ENCODE measurements at places on chromosomes 2 and 18. TPM values are rescaled to one million over a fixed set of nuclear protein-coding genes. Genes with fewer than 3 reads are reported as not detected.

Gene CDK5R2
- not detected for polyA plus RNA-seq

Gene SLC9A4
- not detected for polyA plus RNA-seq

Gene ANKAR
- polyA plus RNA-seq = 5.1 TPM

Gene REG1B
- polyA plus RNA-seq = not detected

Gene WDSUB1
- polyA plus RNA-seq = 10.2 TPM

Gene PREPL
- polyA plus RNA-seq = 152 TPM

Gene CYB5A
- polyA plus RNA-seq = 32.3 TPM

Gene PCARE
- 0.06 TPM for polyA plus RNA-seq

Gene MEP1B
- not detected for polyA plus RNA-seq

Gene IL36RN
- polyA plus RNA-seq = not detected

Gene RSAD2
- 2.9 TPM for polyA plus RNA-seq

Gene DHRS9
- 0.67 TPM for polyA plus RNA-seq

Gene LYPD6
- polyA plus RNA-seq = 2.0 TPM
